ENCODE measurements at places on chromosomes 2 and 18. TPM values are rescaled to one million over a fixed set of nuclear protein-coding genes. Genes with fewer than 3 reads are reported as not detected.
A peak's percentile ranks its signal among the peaks of the same experiment; 100 is the strongest.

DNA sequence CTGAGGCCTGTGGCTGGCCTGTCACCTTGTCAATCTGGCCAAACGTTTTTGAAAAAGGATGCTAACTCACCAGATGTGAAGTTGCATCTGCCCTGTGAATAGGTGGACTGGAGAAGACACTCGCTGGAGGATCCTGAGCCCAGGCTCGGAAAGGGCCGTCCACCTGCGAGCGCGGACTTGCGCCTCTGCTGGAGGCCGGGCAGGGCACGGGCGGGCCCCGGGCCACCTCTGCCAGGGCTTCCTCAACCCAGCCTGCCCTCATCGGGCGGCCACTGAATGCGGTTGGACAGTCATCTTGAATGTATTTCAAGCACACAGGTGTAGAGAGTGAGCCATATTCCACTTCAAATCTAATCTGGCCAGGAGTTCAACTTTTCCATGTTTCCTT lies 83.9 kb downstream of the FAM210A start:
- DNase-seq: no peak

- no peak for DNase-seq
Observed at GRCh38 chr2:229943171-229943570, 20.9 kb downstream of the FBXO36 start.

DNA sequence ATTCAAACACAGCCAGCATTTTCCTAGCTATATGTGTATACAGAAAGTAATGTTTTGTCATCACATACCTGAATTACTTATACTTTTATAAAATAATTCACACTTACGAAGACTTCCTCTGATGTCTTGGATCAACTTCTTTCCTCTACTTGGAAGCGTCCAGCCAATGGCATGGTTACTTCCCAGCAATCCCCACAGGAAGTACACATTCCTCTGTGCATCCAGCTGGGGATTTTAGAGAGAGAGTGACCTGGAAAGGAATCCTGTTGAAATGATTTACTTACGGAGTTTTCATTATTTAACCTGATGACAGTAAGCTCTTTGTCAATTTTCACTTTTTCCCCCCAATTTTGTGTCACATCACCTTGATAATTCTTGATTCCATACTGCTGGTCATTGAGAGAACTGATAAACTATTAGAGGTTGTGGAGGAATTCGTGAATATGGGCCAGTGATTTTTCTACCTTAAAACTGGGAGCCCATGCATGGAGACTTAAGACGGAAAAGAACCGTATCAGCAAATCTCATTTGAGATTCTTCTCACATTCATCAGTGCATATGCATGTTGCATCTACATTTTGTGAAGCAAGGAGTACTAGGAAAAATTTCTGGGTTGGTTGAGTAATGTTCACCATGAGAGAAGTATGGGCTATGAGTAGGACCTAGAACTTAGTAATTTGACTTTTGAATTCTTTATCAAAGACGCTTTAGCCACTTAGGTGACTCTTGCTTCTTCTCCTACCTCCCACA lies 9.0 kb upstream of the IL18R1 start:
- DNase-seq: no peak

TUBA3E gene
- total RNA-seq: not detected

DNA sequence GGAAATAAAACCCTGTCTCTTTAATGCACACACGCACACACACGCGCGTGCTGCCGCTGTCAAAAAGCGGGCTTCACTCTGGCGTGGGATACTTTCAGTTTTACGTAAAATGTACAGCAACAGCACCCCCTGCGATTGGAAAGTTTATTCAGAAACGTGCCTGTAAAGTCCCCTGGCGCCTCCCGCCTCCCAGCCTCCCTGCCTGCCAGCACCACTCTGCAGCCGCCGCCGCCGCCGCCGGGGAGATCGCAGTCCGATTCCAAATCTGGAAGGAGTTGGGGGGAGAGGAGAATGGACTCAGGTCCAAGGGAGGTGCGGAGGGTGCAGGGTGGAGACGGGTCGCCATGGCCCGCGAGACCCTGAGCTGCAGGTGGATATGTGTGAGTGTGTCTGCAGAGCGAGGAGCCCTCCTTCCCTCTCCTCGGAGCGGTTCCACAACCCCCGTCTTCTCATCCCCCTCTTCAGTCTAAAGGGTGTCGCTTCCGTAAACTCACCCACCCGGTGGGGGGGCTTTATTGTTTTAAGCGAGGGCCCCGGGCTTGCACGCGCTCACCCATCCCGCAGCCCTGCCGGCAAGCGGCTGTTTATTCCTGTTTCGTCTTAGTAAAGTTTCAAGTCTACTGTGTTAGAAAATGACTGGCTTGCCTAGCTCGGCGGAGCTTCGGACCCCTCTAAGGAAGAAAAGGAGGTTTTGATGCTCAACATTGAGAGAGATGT lies 1.8 kb upstream of the BCL11A start:
- peak; percentile 46 for DNase-seq

TRIM43 gene
- not detected for total RNA-seq

DNA sequence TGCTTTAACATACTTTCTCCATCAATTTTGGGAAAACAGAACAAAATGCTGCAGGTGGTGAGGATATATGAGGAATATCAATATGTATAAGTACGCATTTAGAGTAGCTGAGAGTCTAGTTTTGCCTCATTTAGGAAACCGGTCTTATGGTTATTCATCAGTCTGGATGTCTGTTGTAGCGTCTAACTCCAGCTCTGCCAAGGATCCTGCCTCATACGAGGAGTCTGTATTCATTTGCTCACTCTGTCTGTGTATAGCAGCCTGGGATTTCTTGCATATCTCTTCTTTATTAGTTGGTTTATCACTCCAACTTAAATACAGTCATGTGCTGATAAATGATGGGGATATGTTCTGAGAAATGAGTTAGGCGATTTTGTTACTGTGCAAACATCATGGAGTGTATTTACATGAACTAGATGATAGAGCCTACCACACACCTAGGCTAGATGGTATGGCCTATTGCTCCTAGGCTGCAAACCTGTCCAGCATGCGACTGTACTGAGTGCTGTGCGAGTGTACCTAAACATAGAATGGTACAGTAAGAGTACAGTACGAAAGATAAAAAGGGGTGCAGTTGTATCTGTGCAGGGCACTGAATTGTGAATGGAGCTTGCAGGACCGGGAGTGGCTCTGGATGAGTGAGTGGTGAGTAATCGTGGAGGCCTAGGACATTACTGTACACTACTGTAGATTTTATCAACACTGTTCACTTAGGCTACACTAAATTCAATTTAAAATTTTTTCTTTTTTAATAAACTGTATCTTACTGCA lies 148.1 kb downstream of the ZNF407 start:
- DNase-seq: no peak

DNA sequence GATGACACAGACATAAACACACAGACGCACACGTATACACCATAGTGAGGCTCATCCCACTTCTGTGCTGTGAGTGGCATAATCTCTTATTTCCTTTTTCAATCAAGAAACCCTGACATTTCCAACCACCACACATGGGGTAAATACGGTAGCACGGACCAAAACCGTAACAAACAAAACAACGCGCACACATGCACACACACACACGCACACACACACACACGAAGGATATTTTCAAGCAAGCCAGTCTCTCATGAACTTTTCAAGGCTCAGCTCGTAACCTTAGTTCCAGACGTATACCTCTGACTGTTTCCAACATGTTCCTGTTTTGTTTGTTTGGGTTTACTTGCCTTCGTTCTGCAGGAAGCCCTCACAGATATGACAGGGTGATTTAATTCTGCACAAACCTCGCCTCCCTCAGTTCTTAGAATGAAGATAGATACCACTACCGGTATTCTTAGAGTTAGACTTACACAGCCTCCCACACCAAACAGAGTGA lies 119.8 kb downstream of the BCL2 start:
- peak; percentile 80 for DNase-seq

DNA sequence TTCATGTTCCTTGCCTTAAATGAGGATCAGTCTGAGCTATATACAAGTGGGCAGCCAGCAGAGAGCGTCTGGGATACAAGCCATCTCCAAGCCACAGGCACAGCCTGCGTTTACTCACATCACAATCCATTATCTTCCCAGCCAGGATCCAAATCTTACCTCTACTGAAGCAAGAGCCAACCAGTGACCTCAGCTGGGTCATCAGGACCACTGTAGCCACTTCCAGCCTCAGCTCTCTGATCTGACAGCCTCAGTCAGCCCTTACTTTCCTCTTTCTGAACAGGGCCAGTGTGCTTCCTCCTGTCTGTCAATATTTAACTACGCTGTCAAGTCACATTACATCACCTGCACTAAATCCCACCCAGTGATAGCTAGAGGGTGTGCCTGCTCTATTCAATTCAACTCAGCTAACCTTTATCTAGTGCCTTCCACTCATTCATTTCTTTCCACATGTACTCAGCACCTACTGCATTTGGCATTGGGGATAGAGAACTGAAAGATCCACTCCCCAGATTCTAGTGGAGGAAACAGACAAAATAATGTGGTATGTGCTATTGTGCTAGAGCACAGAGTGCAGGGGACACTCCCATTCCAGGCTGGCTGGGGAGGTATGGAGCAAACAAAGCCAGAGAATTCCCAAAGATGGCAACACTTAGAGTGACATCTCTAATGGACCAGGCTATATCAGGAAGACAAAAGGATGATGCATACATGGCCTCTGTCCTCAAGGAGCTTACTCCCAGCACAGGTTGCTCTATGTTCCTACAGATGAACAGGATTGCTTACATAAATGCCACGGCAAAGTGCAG lies 146.5 kb downstream of the NCKAP5 start:
- DNase-seq: no peak

PSTPIP2 gene
- total RNA-seq: 8.7 TPM

GRCh38 chr2:31694444-31694843 lies 113.7 kb upstream of the SRD5A2 start:
- DNase-seq: no peak

DNA sequence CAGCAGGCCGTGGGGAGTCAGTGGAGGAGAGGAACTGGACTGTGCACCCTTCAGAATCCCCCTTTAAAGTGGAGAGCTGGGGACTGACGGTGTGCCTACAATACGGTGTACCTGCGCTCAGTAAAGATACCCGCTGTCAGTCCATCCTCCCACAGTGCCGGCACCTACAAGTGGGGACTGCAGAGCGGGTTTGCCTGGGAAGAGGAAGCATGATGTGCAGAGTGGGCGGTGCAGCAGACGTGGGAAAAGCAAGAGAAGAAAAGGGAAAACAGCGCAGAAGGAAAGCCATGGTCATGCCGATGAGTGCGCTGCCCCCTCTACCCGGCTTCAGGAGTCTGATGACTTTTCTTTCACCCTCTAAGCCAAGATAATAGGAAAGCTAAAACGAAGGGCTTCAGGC lies 148.0 kb downstream of the TPO start:
- DNase-seq: no peak

CCDC150 gene
- 1.9 TPM for total RNA-seq

IL1F10 gene
- not detected for total RNA-seq

DNA sequence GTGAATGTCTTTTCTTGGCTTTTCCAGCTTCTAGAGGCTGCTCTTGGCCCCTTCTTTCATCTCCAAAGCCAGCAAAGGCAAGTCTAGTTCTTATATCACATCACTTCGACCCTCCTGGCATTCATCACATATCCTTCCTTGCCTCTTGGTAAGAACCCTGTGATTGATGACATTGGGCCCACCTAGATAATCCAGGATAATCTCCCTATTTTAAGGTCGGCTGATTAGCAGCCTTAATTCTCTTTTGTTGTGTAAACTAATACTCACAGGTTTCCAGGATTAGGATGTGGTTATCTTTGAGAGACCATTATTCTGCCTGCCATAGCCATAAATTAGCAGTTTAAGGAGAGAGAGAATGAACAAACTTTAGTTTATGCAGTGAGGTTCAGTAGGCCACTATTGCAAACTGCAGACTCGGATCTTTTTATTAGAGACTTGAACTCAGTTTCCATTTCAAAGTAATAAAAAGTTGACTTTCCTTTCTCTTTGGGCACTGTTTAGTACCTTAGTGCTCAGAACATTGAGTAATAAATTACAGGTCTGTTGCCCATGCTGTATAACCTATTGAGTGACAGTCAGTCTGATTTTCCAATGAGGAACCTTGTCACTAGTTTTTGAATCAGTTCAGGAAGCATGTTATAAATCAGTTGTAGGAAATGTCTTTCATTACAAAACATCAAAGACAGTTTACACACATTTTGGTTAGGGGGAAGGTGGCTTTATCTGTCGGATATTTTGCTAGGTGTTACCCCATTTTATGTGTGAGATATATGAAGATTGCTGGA lies 4.5 kb downstream of the NDUFV2 start:
- DNase-seq: no peak

ITPRIPL1 gene
- 1.4 TPM for total RNA-seq

DNA sequence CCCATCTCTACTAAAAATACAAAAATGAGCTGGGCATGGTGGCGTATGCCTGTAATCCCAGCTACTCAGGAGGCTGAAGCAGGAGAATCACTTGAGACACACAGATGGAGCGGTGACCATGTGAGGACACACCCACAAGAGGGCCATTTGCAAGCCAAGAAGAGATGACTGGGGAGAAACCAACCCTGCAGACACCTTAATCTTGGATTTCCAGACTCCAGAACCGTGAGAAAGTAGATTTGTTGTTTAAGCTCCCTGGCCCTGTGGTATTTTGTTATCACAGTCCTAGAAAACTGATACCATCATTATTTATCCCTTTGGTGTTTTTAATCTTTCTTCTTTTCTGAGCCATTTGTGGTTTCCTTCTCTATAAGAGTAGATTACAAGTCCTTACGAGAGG lies 88.6 kb upstream of the ID2 start:
- DNase-seq: no peak

- DNase-seq: no peak
Observed at GRCh38 chr2:180959787-180960186, 20.6 kb upstream of the UBE2E3 start.

LBH gene
- 573 TPM for total RNA-seq

DNA sequence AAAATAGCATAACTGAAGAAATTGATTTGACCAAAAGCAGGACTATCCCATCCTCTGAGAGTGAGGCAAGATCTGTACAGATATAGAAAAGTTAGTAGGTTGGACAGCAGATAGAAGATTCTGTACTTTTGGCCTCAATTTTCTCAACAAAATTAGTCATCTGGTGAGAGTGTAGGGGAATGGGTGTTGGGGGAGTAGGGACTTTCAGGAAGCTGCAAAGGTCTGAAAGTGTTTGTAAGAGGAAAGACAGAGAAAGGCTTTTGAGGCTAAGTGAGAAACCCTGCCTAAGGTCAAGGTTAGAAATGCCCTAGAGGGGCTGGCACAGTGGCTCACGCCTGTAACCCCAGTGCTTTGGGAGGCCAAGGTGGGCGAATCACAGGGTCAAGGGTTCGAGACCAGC lies 40.3 kb downstream of the DAPL1 start:
- no peak for DNase-seq

Measured in naive thymus-derived CD8-positive, alpha-beta T cell (primary cell).